SK-N-SH treated with all-trans-retinoic acid at 6 μM for 48 hours (cell line): ENCODE measurements at places on chromosomes 2 and 18.

GRCh38 chr2:15111718-15112117 lies 449.4 kb downstream of the NBAS start:
- no peak for ATAC-seq

DNA sequence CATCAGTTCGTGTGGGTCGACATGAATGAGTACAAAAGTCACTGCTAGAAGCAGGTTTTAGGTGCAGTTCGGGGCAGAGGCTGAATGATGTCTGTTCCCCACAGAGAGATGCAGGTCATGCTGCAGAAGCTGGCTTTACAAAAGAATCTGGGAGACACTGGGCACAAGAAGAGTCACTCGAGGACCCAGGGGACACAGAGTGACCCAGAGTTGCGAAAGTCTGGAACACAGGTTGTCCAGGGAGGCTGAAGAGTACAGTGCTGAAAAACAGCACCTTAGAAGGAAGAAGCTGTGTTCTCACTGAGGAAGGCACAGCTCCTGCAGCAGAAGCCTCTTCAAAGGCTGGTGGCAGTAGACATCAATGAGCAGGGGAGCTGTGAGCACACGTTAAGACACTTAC lies 14.8 kb downstream of the CACNB4 start:
- no peak for ATAC-seq

DNA sequence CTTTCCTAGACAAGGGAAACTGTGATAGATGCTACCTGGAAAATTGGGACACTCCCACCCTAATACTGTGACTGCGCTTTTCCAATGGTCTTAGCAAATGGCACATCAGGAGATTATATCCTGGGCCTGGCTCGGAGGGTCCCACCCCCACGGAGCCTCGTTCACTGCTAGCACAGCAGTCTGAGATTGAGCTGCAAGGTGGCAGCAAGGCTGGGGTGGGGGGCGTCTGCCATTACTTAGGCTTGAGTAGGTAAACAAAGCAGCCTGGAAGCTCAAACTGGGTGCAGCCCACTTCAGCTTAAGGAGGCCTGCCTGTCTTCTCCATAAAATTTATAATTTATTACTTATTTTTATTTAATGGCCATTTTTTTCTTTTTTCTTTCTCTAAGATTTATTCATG lies 802.1 kb upstream of the SLC39A10 start:
- ATAC-seq, result no peak

DNA sequence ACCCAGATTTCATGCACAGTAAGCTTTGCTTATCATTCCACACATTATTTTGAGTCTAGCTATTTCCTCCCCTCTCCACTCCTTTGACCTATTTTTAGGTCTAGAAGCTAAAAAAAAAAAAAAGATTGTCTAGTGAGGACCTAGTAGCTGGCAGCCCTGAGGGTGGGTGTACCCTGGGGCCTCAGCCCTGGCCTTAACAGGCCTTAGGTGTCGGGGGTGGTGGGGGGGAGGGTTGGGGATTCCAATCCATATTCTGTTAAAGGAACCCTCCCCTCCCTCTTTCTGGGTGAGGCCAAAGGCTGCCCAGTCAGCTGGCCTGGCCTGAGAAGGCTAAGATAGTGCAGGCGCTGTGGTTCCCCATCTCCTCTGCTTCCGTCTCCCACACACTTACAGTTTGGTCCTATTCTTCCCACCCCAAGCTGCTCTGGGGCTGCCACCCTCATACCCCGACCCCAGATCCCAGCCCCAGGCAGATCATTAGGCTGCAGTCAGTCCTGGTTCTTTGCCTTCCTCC lies 65.5 kb upstream of the HK2 start:
- peak; percentile 83 for ATAC-seq

GRCh38 chr2:202278944-202279343 lies 13.4 kb downstream of the NOP58 start:
- peak; percentile 89 for ATAC-seq

GRCh38 chr2:73986085-73986681 lies 1.5 kb downstream of the TET3 start:
- ATAC-seq, result no peak

DNA sequence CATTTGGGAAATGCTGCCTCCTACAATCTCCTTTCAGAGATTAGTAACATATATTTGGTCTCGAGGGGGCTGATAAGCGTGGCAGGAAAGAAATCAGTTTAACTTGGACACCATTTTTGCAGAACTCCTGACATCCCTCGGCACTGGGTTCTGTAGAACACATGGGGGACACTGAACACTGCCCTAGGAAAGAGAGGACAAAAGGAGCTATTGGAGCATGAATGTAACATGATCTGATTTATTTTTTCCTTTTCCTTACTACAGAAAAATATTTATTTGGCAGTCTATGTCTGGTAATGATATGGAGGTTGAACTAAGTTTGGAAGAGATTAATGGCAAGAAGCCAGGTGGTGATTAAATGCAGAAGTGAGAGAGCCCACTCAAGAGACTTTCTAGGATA lies 153.8 kb downstream of the AFF3 start:
- peak; percentile 42 for ATAC-seq

- no peak for ATAC-seq
Measured at GRCh38 chr2:152468899-152469692, 134.1 kb downstream of the FMNL2 start.

GRCh38 chr2:196927376-196928225 lies 1.1 kb upstream of the PGAP1 start:
- no peak for ATAC-seq
